ENCODE measurements at places on chromosomes 7 and 10.

DNA sequence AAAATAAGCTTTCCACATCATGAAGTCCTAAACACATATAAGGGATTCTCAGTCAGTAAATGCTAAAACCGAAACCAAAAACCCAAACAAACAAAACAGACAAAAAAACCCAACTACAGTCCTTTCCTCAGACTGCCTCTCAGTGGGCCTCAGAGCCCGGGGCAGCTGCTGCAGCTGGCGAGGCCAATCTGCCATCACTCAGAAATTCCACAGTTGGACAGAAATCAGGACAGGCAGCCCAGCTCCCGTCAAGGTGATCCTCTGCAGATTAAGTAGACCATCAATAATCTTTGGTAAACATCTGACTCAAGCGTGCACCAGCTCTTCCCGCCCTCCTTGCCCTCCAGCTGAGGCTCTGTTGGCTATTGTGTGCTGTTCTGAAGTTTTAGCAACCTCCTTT, 142.2 kb downstream of the ATXN7L1 start:
- DNase-seq = peak; percentile 3

- no peak for DNase-seq
These were observed 6.4 kb downstream of the MMP21 start for GRCh38 chr10:125769175-125769574.

DNA sequence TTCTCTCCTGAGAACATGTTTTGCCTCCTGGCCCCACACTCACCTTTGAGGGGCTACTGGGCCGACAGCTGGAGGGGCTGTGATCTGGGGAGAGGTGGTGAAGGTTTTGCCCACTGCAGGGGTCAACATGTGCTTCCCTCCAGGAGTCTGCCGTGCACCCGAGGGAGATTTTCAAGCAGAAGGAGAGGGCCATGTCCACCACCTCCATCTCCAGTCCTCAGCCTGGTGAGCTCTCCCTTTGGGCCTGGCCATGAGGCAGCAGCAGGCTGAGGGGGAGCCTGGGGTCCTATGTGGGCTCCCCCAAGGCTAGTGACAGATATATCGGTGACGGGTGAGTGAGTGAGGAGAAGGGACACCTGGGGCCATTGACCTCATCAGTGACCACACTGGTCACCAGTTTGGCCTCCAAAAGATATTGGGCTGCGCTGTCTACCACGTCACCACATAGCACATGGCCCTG, 6.6 kb downstream of the PGAM2 start:
- DNase-seq = no peak

DNA sequence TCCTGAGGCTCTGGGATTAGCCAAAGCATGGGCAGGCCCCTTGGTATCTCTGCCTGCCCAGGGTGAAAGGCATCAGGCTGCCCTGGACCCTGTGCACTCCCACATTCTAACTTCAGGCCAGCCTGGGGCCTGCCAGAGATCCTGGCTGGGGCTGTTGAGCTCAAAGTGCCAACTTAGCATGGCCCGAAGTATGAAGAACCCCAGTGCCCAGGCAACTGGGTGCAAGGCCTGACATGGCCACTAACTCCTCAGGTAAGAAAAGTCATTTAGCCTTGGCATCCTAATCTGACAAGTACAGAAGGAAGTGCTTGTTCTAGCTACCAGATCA, 43.2 kb downstream of the FAM53B start:
- DNase-seq = no peak

DNA sequence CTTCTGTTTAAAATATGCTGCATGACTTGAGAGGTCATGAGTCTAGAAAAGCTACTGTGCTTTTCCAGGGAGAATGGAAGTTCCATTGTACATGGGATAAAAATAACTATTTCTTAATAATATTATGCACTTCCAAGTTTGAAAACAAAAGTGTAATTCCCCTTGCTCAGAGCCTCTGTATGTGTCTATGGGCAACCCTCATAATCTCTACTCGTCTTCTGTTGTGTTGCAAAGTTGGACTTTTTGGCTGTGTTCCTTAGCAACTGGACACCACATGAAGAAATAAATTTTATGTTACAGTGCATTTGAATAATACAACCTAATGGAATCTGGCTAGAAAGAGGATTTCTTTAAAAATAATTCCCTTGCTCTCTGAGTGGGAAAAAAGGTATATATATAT, 242.6 kb downstream of the TWIST1 start:
- DNase-seq = no peak

DNA sequence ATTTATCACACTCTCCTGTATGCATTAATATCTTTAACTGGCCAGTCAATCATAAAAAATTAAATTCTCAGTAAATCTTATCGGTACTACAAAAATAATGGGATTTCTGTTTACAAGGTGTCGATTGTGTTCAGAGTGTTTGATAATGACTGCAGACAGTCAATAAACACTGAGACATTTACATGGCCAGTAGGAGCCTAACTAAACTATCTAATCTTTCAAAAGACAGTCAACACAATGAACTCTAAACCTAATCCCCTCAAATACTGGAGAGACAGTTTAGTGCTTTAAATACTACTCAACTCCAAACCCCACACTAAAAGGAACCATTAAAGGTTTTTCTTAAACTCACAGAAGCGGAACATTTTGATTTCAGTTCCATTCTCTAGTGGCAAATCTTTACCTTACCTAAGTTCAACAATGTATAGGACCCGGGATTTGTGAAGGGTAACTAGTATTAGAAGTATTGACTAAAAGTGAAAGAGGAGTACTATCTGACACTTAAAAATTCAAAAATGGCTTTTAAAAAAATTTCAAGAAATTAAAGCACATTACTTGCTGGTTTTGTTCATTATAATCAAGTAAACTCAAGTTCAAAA, 37.3 kb upstream of the EXOC6 start:
- DNase-seq = no peak

- DNase-seq = peak; percentile 34
These were observed 29.9 kb upstream of the HNRNPH3 start for GRCh38 chr10:68301790-68302502.

GRCh38 chr7:94303118-94303517, 91.6 kb upstream of the COL1A2 start:
- DNase-seq = no peak

DNA sequence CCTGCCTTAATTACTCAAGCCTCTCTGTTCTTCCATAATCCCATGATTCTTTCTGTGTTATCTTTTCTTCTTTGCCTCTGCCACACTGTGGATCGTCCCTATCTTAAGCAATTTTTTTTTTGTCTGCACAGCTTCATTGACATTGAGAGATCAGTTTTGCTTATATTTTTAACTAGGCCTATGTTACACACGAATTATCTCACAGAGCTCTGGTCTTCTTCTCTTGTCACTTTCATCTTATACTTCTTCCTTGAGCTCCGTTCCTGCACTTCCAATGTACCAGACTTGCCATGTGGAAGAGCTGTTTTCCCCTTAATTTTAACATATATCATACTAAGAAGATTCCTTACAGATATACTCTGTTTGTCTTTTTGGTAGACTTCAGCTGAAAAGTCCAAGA, 106.1 kb downstream of the MAGI2 start:
- DNase-seq = no peak

- DNase-seq = no peak
These were observed 59.4 kb upstream of the MXI1 start for GRCh38 chr10:110147961-110148360.

DNA sequence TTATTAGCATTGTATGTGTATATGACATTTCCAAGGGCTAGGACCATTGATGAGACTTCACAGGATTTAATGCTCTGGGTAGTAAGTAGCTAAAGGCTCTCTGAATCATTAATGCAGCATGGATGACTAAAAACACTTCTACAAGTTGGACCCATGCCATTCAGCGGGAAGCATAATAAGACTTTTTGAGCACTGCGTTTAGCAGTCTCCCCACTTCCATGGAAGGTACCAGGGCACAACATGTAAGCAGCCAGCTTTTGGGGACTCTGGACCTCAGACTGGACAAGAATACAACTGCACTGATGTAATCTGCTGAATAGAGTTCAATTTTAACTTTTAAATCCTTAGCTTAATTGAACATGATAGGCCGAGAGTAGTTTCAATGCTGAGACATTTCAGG, 191.7 kb upstream of the IMMP2L start:
- no peak for DNase-seq

GRCh38 chr7:120550494-120551048, 277.6 kb downstream of the KCND2 start:
- DNase-seq = no peak

GRCh38 chr10:35498693-35499092, 106.4 kb upstream of the GJD4 start:
- no peak for DNase-seq

DNA sequence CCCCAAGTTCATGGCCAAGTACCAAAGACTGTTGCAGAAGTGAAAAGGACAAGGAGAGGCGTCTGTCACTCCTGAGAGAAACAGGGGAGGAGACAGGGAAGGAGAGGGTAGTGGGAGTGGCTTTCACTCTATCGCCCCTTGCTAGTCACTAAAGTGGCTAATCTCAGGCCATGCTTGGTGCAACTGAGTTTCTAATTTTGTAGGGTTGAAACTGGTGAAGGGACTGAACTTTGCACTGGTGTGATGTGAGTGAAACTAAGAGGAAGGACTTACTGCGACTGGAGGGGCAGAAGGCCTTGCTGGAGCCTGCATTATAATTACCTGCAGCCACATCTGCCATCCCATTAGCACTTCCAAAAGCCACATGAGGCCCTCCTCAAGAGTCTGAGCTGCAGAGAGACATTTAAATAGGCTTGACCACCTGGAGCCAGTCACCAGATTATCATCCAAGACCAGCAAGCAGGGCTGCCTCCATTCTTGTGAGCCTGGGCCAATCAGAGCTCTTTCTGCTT, 107.2 kb upstream of the EEPD1 start:
- DNase-seq = no peak

GRCh38 chr10:73076360-73077183, 20.1 kb downstream of the P4HA1 start:
- peak; percentile 62 for DNase-seq

GRCh38 chr10:123354521-123354920, 200.3 kb downstream of the BUB3 start:
- DNase-seq = no peak

DNA sequence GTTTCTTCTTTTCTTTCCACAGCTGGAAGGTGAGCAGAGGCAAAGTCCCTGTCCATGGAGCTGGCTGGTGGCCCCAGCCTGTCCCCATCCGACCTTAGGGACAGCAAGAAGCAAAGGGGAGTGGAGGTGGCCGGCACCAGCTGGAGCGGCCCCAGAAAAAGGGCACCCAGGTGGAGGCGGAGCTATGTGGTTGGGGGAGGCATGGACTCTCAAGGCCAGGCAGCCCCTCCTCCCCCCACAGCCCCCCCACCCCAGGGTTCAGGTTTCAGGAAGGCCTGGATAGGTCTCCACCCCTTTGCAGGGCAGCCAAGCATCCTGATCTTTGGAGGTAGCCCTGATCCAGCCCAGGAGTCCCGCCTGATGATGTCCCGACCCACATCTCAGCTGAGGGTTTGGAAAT, at the start of gene SSC4D:
SSC4D (minus strand) TSS at position 161 of the 400 bp plus-strand sequence. CDS start 5,258 bp downstream, outside the sequence.
- DNase-seq = no peak

DNA sequence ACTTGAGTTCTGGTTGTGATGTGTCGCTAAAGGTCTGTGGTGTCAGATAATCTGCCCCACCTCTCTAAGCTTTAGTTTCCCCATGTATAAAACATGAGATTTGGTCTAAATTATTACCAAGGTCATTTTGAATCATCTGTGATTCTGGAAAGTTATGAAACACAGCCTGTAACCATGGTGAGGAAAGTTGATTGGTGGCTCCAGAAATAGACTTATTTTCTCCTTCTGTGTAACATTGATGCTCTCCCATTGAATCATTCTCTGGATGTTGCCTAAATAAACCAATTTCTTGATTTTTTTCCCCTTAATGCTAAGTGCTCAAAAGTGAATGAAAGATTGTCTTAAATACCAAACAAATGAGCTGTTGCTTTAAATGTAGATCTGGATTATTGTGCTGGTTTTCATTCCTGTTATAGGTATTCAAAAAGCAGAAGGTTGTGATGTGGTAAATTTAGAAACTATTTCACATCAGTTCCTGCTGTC, 30.0 kb upstream of the PCGF5 start:
- DNase-seq = no peak

DNA sequence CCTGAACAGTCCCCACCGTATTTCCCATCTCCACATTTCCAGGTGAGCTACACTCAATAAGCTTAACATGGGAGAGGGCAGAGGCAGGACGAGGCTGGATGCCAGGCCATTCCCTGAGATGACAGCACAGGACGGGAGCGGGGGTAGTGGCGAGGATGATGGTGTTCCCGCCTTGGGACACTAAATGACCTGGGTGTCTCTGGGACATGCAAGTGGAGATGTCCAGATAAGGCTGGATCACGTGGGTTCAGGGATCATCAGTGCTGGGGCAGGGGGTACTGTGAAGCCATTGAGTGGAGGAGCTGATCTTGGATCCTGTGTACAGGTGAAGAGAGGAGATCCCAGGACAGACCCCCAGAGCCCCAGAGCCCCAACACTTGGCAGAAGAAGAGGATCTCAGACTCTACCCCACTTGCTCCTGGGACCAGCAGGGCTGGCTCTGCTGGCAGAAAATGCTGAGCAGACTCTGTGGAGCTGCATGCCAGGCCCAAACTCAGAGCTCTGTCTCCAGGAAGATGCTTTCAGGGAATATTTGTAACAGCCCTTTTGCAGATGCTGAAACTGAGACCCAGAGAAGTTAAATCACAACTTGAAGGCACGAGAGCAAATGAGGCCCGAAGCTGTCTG, 29.7 kb upstream of the HSPA12A start:
- DNase-seq = no peak

DNA sequence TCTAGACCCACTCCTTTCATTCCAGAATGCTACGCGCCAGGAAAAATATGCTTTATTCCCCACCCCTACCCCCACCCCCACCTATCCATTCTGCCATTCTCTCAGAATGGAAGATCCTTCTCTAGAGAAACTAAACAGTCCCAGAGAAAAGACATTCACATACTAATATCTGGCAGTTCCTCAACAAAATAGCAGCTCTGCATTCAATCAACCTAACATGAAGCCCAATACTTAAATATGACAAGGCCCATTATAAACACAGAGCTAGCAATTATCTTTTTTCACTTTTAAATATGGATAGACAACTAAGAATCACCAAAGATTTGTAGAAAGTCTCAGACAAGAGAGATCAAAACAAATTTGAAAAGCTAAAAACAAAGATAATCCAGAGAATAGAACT, 16.4 kb downstream of the CACUL1 start:
- DNase-seq = no peak

DNA sequence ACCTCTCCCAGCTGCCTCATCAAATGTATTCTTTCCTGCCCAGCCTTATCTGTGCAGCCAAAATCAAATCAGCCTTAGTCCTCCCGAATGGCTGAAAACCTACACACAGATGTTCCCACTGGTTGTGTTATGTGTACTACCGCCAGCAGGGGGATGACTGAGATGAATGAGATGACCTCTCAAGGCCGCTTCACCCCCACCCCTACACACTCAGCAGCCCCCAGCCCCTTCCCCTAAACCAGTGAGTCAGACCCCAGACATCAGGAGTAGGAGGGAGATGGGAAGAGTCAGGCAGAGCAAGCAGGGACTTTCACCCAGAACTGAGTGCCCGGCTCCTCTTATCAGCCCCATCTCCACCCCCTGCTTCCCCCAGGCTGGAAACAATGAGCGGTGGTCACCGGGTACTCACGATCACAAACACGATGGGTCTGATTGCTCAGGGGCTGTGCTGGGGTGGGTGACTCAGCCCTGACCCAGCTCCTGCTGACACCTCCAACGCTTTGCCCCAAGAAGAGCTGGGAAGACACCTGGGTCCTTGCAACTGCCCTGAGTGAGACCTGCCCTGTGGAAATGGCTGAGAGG, 6.5 kb upstream of the C10orf105 start:
- DNase-seq = no peak
